ENCODE measurements at places on chromosomes 6 and 20. TPM values are rescaled to one million over a fixed set of nuclear protein-coding genes. Genes with fewer than 3 reads are reported as not detected.

PLCB1 gene
- 58.5 TPM for total RNA-seq

TMEM200A gene
- 18.5 TPM for total RNA-seq

GTSF1L gene
- total RNA-seq = not detected

C20orf202 gene
- total RNA-seq = 0.80 TPM

- DNase-seq = no peak
Observed at GRCh38 chr6:14072084-14072483, 45.5 kb upstream of the CD83 start.

- no peak for DNase-seq
Observed at GRCh38 chr6:106763361-106763760, 134.0 kb downstream of the QRSL1 start.

DNA sequence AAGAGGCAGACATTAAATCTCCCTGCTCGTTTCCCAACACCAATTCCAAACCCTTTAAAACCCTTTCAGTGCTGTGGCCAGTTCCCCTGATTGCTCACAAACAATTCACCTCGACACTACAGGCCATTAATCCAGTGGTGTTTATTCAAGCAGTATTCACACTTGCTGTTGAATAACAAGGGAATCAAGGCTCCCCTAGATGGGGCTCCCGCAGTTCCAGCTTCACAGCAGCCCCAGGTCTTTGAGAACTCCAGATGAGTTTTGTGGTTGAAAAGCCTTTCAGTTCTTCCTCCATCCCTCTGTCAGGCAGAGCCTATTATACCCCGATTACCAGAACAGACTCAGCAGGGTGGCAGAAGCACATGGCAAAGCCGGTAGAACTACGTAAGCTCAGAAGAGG is 36.2 kb downstream of the JAG1 start:
- no peak for DNase-seq

- no peak for DNase-seq
Observed at GRCh38 chr20:17712201-17712600, 12.4 kb downstream of the BANF2 start.

- no peak for DNase-seq
Observed at GRCh38 chr6:99521633-99522151, 6.5 kb upstream of the USP45 start.

Data from sciatic nerve (tissue), 2 donors.